Activated T-helper 17 cell treated with anti-CD3 and anti-CD28 coated beads, Interleukin-2, amount 50 U/mL, for 72 hours (primary cell): ENCODE measurements at places on chromosomes 1 and 21.

DNA sequence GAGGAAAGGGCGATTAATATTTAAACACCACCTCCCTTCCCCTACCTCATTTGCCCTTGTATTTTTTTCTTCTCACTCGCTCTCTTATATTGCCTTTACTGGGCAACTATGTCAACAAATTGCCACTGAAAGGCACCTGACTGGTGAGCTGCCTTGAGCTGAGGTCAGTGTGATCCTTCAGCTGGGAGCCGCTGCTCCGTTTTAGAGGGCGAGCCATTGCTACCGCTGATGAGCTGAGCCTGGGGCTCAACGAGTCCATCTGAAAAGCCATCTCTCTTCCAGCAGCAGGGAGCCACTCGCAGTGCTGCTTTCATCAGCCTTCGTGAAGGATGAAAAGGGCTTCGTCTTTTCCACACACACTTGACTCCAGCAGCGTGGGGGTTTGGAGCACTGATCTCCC is 108.0 kb upstream of the KIF26B start:
- no peak for ATAC-seq

DNA sequence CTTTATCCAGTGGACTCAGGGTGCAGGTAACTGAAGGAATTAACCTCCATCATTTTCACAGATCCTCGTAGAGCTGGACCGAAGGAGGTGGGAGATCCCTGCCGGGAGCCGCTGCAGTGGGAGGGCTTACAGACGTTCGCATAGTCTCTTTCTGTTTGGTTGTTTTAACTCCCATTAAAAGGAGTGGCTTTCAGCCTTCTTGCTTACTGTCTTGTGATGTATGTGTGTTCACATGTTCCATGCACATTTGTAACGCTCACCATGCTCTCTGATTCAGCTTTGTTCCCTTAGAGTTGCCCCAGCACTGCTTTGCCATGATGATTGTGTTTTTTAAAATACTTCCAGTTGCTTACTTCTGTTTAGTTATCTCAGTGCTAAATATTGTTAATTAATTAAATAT is 85.8 kb downstream of the ADARB1 start:
- ATAC-seq, result no peak

DNA sequence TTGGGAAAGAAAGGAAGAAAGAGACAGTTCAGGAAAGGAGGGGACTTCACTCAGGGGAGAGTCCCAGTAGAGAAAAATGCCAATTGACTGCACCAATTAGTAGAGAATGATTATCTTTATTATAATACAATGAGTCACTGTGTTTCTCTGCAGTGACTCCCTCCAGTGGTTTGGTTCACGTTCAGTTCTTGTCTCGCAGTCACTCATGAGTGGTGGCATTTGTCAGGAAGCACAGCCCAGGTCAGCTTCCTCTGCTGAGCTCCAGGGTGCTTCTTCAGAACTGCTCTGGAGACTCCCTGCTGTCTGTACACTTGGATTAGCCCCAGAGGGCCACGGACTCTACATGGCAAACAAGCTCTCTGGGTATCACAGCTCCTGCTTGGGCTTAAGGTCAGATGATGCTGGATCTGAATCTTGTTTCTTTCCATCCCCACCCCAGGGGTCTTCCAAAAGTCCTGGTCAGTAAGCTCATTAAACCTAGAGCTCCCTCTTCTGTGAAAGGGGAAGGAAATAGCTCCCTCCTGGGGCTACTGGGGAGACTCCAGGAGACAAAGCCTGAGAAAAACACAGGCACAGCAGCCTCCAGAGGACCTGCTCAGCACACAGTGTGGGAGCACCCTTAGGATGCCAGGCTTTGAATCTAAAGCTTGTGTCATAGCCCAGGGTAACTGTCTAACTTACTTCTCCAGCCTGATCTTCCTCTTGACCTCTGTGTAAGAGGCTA is 619.0 kb downstream of the AJAP1 start:
- peak; percentile 70 for ATAC-seq

GRCh38 chr1:51285055-51285454 is 45.3 kb downstream of the TTC39A start:
- peak; percentile 88 for ATAC-seq

DNA sequence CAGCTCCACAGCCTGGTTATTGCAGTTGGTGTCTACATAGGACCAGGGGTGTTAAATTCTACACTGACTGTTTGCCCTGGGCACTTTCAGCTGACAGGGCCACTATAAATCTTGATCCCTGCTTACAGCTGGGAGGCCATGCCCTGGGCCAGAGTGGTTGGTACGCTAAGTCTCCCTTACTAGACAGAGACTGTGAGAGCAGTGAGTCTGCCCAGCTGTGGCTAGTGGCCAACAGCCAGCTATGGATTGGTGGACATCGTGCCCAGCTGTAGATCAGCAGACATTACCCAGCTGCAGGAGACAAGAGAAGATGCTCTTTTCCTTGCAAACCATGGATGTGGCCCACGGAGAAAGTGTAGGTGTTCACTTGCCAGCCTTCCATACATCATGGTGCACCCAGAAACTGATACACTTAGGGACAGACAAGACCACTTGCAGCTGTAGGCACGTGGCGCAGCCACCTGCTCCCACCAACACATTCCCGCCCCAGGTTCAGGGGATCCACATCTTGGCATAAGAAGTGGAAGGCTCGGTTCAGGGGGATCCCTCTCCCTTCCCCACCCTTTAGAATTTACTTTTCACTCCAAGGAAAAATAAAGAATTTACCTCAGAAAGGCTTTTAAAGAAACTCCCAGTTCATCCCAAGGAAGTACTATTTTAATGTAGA is 16.4 kb upstream of the PAX7 start:
- no peak for ATAC-seq
